ENCODE measurements at places on chromosomes 2 and 18.

GRCh38 chr18:32174719-32175118, 15.1 kb upstream of the MEP1B start:
- DNase-seq, result no peak

- DNase-seq, result no peak
These were observed 11.7 kb upstream of the KIF1A start for GRCh38 chr2:240831594-240832204.

- DNase-seq, result no peak
These were observed 114.1 kb downstream of the COL6A3 start for GRCh38 chr2:237299906-237300305.

GRCh38 chr18:3250237-3251107, 2.9 kb downstream of the MYL12A start:
- DNase-seq, result no peak

- no peak for DNase-seq
These were observed 1.0 kb upstream of the TCF4 start for GRCh38 chr18:55588870-55589595.
